CD4-positive, CD25-positive, alpha-beta regulatory T cell (primary cell): ENCODE measurements at places on chromosomes 4 and X. TPM values are rescaled to one million over a fixed set of nuclear protein-coding genes. Genes with fewer than 3 reads are reported as not detected.

GRCh38 chr4:23323436-23323835, 566.4 kb downstream of the PPARGC1A start:
- H3K36me3 ChIP-seq: no peaks in the 10 kb centered on the region
- no peak overlapping the region for H3K4me3 ChIP-seq
- no peak for DNase-seq
- no peaks in the 10 kb centered on the region for H3K4me1 ChIP-seq
- H3K27ac ChIP-seq: no peak overlapping the region
- no peaks in the 10 kb centered on the region for H3K27me3 ChIP-seq

DNA sequence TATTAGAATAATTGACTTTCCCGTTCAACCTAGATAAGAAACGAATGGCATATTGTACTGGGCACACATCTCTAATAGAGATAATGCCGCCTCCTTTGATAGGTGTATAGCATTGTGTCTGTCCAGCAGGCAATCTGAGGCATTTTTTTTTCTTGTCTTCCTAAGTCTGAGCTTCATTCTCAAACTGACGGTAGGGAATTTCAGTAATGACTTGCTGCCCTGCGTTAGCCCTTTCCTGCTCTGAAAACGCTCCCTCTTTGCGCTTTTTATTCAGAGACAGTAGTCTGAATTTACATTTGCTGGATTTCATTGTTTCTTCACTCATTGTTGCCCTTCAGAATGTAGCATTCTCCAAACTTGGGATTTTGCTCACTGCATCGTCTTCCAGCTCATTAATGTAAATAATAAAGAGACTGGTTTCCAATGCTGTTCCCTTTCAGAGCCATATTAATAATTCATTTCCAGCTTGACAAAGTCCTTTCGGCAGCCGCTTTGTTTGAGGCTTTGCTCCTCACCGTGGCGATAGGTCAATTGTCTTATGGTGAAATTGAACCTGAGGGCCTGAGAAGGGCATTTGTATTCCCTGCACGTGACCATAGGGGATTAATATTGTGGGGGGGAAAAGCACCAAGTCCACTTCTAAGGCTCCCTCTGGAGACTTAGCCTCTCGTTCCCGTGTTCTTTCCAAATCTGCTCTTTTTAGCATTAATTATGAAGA, 412.1 kb downstream of the SMARCA1 start:
- no peaks in the 10 kb centered on the region for H3K27me3 ChIP-seq
- no peak overlapping the region for H3K27ac ChIP-seq
- H3K4me3 ChIP-seq: no peak overlapping the region
- no peaks in the 10 kb centered on the region for H3K4me1 ChIP-seq
- H3K36me3 ChIP-seq: no peaks in the 10 kb centered on the region

DNA sequence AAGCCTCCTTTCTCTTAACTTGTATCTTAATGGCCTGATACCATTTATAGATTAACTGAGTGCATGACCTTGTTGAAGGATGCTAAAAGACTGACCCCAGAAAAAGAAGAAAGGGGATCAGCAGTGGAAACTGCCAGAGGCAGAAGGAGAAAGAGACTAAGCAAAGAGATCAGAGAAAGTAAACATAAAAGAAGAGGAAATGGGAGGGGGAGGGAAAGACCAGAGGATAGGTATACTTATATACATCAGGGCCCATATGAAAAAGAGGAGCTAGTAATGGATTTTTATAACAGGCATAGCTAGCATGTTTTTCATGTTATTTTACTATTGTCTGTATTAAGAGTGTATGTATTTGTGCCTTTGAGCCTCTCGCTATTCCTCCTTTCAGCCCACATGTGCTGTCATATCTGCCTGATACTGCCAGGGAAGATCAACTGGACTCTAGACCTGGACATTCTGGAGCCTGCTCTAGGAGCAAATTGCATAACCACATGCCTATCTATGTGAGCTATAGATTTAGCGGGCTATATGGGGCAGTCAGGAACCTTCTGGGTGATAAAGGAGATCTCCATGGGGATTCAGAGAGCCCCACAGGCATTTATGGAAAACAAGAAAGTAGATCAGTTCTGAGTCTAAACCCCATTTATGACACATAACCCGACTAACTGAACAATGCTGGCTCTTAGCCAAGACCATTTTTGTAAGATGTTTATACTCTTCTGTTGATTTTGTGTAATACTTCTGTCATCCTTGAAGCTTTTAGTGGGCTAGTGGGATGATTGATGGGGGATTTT, 13.4 kb upstream of the SNX12 start:
- no peak for DNase-seq
- no peaks in the 10 kb centered on the region for H3K27me3 ChIP-seq
- H3K4me3 ChIP-seq: no peak overlapping the region
- H3K27ac ChIP-seq: no peak overlapping the region
- H3K36me3 ChIP-seq: no peaks in the 10 kb centered on the region
- peaks cover 3% of the 10 kb centered on the region for H3K4me1 ChIP-seq

DNA sequence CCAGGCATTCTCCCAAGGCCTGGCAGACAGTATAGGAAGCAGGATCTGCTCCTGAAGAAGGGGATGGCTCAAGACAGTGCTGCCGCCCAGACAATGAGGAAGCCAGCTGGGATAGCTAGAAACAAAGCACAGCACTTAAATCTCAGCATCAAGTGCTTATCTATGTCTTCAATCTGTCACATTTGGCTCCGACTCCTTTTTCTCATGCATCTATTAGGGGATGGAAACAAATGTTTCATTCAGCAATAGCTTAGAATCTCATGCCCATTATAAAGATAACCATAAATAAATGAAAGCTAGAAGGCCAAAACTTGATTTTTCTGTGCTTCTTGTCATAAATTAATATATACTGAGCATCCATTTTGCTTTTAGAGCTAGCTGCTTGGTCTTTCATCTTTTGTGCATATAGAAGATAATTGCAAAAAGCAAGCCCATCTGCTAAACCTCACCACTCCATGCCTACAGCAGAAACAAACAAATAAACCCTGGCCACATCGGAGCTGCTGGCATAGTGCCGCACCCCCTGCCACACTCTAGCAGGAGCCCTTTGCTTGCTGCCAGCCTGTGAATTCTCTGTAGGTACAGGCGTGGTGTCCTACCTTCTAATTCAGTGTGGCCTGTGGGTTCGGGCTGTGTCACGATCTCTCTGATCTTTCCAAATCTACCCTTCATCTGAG, 75.9 kb downstream of the AASDH start:
- H3K27me3 ChIP-seq: no peaks in the 10 kb centered on the region
- no peaks in the 10 kb centered on the region for H3K4me1 ChIP-seq
- H3K36me3 ChIP-seq: no peaks in the 10 kb centered on the region
- no peak overlapping the region for H3K4me3 ChIP-seq
- no peak overlapping the region for H3K27ac ChIP-seq

The DNASE1L1 gene
- 29.7 TPM for total RNA-seq

GRCh38 chr4:6988016-6988715, 55.0 kb upstream of the TADA2B start:
- H3K36me3 ChIP-seq: peaks cover 9% of the 10 kb centered on the region
- peak overlapping the region; percentile 79 for H3K4me3 ChIP-seq
- peaks cover 67% of the 10 kb centered on the region for H3K4me1 ChIP-seq
- no peak for DNase-seq

- H3K36me3 ChIP-seq: no peaks in the 10 kb centered on the region
- H3K27ac ChIP-seq: no peak overlapping the region
- no peak overlapping the region for H3K4me3 ChIP-seq
- H3K4me1 ChIP-seq: no peaks in the 10 kb centered on the region
- no peak for DNase-seq
Measured at GRCh38 chr4:116358633-116359222, 726.6 kb downstream of the TRAM1L1 start.

GRCh38 chr4:23068287-23068686, 375.6 kb downstream of the GBA3 start:
- H3K27ac ChIP-seq: no peak overlapping the region
- H3K4me1 ChIP-seq: no peaks in the 10 kb centered on the region
- no peak overlapping the region for H3K4me3 ChIP-seq

The PGRMC1 gene
- total RNA-seq: 17.9 TPM

The ATP6AP2 gene
- 63.2 TPM for total RNA-seq

DNA sequence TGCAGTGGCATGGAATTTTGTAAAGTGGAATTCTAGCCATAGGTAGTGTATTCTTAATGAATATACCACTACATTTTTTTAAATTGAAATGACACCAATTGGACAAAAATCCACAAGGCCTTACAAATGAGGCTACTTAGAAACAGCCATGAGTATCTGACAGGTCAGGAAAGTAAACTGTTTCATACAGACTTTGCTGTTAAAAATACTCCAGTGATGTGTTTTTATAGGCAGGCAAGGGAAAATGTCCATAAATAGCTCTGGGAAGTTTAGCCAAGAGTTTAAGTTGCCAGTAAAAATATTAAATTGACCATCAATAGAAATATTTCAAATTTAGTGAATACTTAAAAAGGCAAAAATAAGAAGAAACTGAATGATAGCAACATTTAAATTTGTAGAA, 41.8 kb upstream of the PDLIM5 start:
- H3K4me3 ChIP-seq: no peak overlapping the region
- no peak overlapping the region for H3K27ac ChIP-seq
- no peaks in the 10 kb centered on the region for H3K4me1 ChIP-seq

- H3K36me3 ChIP-seq: no peaks in the 10 kb centered on the region
- DNase-seq: no peak
- peaks cover 5% of the 10 kb centered on the region for H3K27me3 ChIP-seq
- H3K4me3 ChIP-seq: no peak overlapping the region
- peaks cover 3% of the 10 kb centered on the region for H3K4me1 ChIP-seq
- H3K27ac ChIP-seq: no peak overlapping the region
Measured at GRCh38 chr4:30724247-30724646, 4.1 kb downstream of the PCDH7 start.

The NUP62CL gene
- total RNA-seq: 3.3 TPM

- no peak for DNase-seq
- no peaks in the 10 kb centered on the region for H3K27me3 ChIP-seq
Measured at GRCh38 chrX:131745942-131746489, 202.1 kb downstream of the OR13H1 start.

- no peak for DNase-seq
- no peak overlapping the region for H3K4me3 ChIP-seq
- no peaks in the 10 kb centered on the region for H3K4me1 ChIP-seq
- no peak overlapping the region for H3K27ac ChIP-seq
- no peaks in the 10 kb centered on the region for H3K36me3 ChIP-seq
Measured at GRCh38 chr4:113832803-113833202, 71.3 kb upstream of the CAMK2D start.

DNA sequence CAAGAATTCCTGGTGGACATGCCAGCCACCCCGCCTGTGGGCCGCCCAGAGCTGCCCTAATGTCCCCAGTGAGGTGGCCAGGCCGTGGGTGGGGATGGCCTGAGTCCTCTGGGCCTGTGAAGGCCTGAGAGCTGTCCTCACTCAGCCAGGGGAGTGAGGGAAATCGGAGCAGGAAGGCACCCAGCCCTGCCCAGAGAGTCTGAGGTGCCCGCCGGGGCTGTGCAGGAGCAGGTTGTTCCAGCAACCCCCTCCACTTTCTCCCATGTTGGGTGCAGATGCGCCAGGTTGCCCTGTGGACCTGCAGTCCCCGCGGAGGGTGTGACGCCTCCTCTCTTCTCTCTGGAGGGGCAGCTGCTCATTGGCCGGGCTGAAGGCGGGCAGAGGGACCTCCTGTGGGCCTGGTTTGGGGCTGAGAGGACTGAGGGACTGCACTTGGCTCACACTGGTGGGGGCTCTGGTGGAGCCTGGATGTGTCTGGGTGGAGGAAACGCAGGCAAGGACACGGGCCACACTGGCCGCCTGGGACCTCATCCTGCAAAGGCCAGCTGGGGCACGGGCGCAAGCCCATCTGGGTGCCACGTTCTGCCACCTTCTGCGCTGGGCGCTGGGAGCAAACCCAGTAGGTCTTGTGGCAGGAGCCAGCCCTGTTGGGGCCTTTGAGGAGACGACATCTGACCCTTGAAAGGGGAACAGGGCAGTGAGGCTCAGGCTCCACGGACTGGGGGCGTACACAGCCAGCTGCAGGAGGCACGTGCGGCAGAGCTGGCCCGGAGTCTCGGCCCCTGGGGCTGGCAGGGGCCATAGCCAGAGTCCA, 14.0 kb downstream of the DOK7 start:
- H3K27me3 ChIP-seq: no peaks in the 10 kb centered on the region
- H3K4me1 ChIP-seq: no peaks in the 10 kb centered on the region
- H3K36me3 ChIP-seq: no peaks in the 10 kb centered on the region
- H3K27ac ChIP-seq: no peak overlapping the region
